ENCODE measurements at places on chromosomes 2 and 18.

DNA sequence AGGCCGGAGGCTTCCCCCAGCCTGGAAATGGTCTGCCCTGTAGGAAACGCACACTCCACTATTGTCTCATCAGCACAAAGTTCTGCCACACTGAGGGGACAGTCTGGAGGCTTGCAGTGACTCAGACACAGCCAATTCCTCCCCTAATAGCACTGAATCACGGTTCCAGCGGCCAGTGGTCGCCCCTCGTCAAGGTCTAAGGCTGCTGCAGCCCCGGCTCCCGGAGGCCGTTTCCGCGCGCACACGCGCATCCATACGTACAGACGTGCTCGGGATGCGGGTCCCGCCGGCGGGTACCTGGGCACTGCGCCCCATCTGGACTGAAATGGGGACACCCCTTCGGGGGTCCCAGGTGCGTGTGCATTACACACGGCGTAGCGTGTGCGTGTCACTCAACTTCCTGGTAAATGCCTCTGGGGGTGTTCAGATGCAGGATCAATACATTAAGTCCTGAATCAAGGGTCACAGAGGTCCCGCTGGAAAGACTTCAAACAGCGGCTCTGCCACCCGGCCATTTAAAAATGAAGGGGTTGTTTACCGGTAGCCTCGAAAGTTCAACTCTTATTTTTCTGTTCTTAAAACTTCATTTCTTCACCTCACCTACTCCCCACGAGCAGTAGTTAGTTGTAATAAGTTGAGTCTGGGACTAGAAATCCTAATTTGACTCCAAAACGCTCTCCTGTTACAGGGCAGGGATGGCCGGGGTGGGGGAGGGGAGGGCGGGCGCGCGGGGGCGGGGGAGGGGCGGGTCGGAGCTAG, 572 bp upstream of the ZNF516 start:
- H3K36me3 ChIP-seq: no peaks in the 10 kb centered on the region
- H3K4me1 ChIP-seq: no peaks in the 10 kb centered on the region
- peak overlapping the region; percentile 75 for H3K4me3 ChIP-seq

DNA sequence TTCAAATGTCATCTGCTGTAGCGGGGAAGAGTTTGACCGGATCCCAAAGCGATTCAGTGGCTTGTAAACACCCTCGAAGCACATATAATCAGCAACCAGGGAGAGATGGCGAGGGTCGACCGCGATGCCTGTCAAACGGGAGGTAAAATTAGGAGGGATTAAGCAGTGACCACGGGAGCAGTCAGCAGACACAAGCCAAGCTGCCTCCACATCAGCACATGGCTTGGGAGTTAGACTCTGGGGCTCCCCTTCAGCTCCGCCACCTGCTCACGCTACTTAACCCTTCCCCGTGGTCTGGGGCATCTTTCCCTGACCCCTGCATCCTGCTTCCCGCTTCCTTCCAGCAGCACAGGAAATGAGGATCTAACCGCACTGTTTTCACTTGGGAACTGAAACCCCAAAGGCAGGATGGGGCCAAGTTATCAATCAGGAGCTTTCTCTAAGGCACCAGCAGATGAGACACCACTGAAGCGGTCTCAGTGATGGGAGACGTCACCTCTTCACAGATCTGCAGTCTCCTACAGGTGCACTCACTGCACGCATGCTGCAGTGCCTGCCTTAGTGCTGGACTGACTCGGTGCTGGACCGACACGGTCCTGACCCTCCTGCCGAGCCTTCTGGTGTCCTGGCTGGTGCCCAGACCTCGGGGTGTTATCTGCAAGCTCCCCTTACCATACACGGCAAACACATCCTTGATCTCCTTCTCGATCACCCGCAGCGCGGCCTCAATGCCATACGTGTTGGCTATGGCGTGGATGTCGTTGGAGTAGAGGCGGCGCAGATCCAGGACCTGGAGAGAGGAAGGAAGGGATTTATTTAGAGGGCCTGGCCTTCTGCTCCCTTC, 77.5 kb downstream of the POLR1A start:
- H3K4me1 ChIP-seq: no peaks in the 10 kb centered on the region
- peaks cover 62% of the 10 kb centered on the region for H3K36me3 ChIP-seq
- no peak overlapping the region for H3K4me3 ChIP-seq
- DNase-seq: peak; percentile 45
- no peaks in the 10 kb centered on the region for H3K27me3 ChIP-seq
- H3K27ac ChIP-seq: no peak overlapping the region

GRCh38 chr18:37160038-37160820, 331.3 kb downstream of the KIAA1328 start:
- DNase-seq: no peak
- H3K4me3 ChIP-seq: no peak overlapping the region
- H3K4me1 ChIP-seq: no peaks in the 10 kb centered on the region
- no peak overlapping the region for H3K27ac ChIP-seq

GRCh38 chr2:70833246-70833645, 2.4 kb downstream of the CD207 start:
- H3K27me3 ChIP-seq: no peaks in the 10 kb centered on the region
- H3K4me3 ChIP-seq: no peak overlapping the region
- no peak overlapping the region for H3K27ac ChIP-seq
- DNase-seq: peak; percentile 27
- H3K36me3 ChIP-seq: no peaks in the 10 kb centered on the region

DNA sequence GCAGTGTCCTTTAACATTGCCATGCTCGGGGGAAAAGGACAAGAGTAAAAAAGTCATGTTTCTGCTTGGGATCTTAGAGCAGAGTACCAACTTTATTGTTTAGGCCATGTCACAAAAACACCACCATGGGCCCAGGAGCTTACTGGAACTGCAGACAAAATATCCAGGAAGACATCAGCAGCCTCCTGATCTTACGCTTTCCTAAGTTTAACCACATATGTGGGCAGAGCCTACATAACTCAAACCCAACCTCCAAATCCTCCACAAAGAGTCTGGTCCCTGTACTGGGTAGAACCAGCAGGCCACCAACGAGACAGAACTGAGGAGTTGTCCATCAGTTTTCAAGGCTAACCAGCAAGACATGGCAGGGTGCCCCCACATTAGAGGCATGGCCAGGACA, 10.3 kb downstream of the GALNT14 start:
- no peak for DNase-seq
- no peak overlapping the region for H3K4me3 ChIP-seq
- H3K4me1 ChIP-seq: no peaks in the 10 kb centered on the region
- no peak overlapping the region for H3K27ac ChIP-seq
- H3K36me3 ChIP-seq: no peaks in the 10 kb centered on the region

DNA sequence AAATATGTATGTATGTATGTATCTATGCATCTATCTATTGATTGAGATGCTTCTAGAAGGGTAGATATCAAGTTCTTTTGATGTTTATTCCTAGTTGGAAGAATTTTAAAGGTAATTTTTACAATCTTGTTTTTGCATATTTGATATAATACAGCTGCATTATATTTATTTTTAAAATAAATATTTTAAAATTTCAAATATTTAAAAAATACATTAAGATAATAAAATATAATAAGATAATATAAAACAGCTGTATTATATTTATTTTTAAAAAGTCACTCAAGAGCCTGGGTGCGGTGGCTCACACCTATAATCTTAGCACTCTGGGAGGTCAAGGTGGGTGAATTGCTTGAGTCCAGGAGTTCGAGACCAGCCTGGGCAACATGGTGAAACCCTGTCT, 92.5 kb downstream of the LIPG start:
- no peak overlapping the region for H3K27ac ChIP-seq
- H3K36me3 ChIP-seq: no peaks in the 10 kb centered on the region
- no peak overlapping the region for H3K4me3 ChIP-seq
- H3K4me1 ChIP-seq: peaks cover 3% of the 10 kb centered on the region
- no peak for DNase-seq

- H3K27me3 ChIP-seq: no peaks in the 10 kb centered on the region
- H3K4me1 ChIP-seq: no peaks in the 10 kb centered on the region
- DNase-seq: no peak
- H3K4me3 ChIP-seq: no peak overlapping the region
Observed at GRCh38 chr18:25464227-25464626, 112.3 kb upstream of the ZNF521 start.

DNA sequence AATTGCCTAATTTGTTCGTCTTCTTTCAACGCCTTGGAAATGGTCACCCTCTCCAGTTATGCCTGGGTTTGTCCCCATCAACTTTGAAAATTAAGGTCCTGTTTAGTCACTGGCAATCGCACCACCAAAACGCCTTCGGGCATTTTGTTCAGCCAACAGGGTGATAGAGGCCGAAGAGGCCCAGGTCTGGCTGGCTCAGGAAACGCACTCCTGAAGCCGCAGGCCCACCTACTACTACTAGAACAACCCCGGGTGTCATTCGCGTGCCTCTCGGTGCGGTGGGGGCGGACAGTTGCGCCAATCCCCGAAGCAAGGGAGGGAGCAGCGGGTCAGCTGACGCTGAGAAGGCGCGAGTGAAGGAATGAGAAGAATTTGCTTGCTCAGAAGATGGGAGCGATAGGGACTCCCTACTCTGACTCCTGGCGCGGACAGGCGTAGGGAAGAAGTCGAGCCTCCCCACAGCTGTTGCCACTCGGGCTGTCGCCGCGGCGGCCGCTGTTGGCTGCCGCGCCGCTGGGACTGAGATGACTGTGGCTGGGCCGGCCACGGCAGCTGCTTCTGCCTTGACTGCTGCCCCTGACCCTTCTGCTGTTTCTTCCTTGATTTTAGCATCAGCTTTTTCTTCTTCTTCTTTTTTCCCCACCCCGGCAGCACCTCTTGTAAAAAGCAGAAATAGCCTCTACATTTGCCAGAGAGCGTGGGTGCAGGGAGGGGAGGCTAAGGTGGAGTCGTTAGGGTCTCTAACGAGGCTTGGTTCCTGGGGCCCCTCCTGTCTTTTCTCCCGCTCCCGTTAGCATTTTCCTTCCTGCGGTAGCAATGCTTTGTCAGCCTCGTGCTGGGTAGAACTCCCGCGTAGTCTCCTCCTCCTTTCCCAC, 387.6 kb downstream of the FIGN start:
- H3K27me3 ChIP-seq: no peaks in the 10 kb centered on the region
- H3K36me3 ChIP-seq: no peaks in the 10 kb centered on the region
- no peaks in the 10 kb centered on the region for H3K4me1 ChIP-seq

All from upper lobe of right lung (tissue), 1 donor.